ENCODE measurements at places on chromosomes 12 and 14. TPM values are rescaled to one million over a fixed set of nuclear protein-coding genes. Genes with fewer than 3 reads are reported as not detected.

Gene GMPR2
- 71.3 TPM for total RNA-seq

DNA sequence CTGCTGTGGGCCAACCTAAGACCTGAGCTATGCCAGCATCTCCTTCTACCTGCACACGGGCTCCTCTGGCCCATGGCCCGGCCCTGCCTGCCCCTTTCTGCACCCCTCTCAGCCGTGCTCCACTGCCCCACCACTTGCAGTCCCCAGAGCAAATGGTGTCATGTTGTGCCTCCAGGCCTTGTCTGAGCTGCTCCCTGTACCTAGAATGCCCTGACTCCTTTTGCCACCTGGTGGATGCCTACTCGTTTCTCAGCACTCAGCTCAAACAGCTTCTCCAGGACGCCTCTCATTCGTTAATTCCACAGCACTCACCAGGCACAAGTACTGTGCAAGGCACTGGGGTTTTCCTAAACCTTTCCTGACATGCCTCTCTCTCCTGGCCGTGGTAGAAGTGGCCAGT, 63.2 kb upstream of the PNMA1 start:
- no peak for DNase-seq
- H3K36me3 ChIP-seq = peaks cover 14% of the 10 kb centered on the region
- H3K4me3 ChIP-seq = no peak overlapping the region

DNA sequence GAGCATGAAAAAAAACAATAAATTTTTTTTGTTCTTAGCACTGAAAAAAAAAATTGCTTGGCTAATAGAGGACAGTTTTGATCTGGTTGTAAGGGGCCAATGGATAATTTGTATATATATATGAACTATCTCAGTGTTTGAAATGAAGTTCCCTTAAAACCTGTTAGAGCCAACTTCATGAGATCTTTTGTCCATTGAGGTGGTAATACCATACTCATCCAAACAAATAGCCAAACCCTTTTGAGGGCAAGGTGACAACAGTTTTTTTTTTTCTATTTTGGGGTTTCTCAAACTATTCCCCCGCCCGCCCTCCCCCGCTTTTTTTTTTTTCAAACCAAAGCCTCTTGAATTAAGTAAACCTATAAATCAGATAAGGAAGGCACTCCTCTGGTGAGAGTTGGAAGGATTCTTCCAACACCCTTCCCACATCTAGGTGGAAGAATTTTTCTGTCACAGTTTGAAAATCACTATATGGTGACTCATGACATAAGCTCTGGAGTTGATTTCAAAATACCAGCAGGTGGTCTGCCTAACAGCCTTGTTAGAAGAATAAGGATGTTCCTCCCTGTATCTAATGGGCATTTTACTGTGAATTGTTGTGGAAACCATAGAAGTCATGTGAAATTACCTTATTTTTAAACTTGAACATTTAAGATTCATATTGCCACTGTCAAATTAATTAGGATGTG, 10.2 kb downstream of the ARHGAP5 start:
- peaks cover 7% of the 10 kb centered on the region for H3K4me1 ChIP-seq
- no peak for DNase-seq
- peaks cover 21% of the 10 kb centered on the region for H3K36me3 ChIP-seq
- no peaks in the 10 kb centered on the region for H3K27me3 ChIP-seq
- no peak overlapping the region for H3K4me3 ChIP-seq
- H3K27ac ChIP-seq = no peak overlapping the region

GRCh38 chr12:3458041-3458440, 33.0 kb upstream of the PRMT8 start:
- H3K36me3 ChIP-seq = no peaks in the 10 kb centered on the region
- H3K4me3 ChIP-seq = no peak overlapping the region
- H3K27ac ChIP-seq = no peak overlapping the region
- DNase-seq = no peak
- H3K27me3 ChIP-seq = peaks cover 47% of the 10 kb centered on the region
- H3K4me1 ChIP-seq = peaks cover 3% of the 10 kb centered on the region

DNA sequence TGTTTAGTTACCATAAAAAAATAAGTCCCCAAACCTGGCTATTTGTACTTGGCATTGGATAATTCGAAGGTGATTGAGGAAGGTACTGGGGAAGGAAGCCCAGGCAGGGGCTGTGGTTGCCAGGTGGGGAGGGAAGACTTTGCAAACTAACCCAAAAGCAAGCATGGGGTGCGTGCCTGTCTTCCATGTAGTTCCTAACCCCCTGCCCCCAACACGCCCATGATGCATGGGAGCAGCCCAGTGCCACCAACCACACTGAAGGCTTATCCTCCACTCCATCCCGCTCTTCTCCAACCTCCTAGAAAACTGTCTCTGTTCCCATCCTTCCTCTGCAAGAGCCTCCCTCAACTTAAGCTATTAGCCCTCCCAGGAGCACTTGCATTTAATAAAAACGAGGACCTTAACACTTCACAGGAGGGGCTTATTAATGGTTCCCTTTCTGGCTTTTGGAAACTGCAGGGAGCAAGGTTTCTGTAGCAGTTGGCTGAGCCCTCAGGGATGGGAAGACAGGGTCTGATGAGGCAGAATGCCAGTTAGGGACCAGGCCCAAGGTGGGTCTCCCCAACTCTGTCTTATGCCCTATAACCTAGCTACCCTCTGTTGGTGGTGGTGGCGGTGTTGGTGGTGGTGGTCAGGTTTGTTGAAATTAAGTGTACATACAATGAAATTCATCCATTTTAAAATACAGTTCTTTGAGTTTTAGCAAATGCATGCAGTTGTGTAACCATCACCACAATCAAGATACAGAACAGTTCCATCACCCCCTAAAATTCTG, 96.0 kb downstream of the ZFP36L1 start:
- H3K4me1 ChIP-seq = peaks cover 18% of the 10 kb centered on the region
- H3K4me3 ChIP-seq = no peak overlapping the region
- H3K27ac ChIP-seq = no peak overlapping the region
- H3K36me3 ChIP-seq = peaks cover 6% of the 10 kb centered on the region
- no peak for DNase-seq
